Activated T-helper 1 cell treated with anti-CD3 and anti-CD28 coated beads, Interleukin-12 subunit alpha, Interleukin-12 subunit beta, Interleukin-2, Interleukin-4 antibody, amounts not matched to agents 30 ng/mL and 10 ng/mL and 1 ng/mL, durations not matched to agents 14 hours and 24 hours and 36 hours (primary cell): ENCODE measurements at places on chromosomes 16 and 17. TPM values are rescaled to one million over a fixed set of nuclear protein-coding genes. Genes with fewer than 3 reads are reported as not detected.

PLCD3 gene
- total RNA-seq, result 2.4 and 4.3 TPM in 2 replicates

AHSP gene
- not detected in 2 replicates for total RNA-seq

C16orf96 gene
- 0.17 TPM in 1 of 2 replicates, not detected in the other for total RNA-seq

C1QL1 gene
- 0.39 and 0.54 TPM in 2 replicates for total RNA-seq

KAT7 gene
- total RNA-seq, result 68.5 and 71.1 TPM in 2 replicates

DNA sequence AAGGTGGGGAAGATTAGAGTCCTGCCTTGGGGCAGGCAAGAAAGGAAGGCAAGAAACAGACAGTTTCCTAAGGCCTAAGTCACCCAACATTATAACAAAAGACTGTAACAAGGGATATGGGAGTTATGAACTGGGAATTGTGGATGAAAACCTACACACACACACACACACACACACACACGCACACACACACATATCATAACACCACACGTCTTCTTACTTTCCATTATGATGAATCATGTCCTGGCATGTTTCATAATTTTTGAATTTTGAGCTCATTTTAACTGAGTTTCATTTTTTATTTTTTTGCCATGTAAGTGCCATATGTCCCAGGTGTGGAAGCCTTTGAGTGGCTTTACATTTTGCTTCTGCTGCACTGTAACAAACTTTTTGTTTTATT is 29.9 kb downstream of the HS3ST2 start:
- DNase-seq, result no peak

DNA sequence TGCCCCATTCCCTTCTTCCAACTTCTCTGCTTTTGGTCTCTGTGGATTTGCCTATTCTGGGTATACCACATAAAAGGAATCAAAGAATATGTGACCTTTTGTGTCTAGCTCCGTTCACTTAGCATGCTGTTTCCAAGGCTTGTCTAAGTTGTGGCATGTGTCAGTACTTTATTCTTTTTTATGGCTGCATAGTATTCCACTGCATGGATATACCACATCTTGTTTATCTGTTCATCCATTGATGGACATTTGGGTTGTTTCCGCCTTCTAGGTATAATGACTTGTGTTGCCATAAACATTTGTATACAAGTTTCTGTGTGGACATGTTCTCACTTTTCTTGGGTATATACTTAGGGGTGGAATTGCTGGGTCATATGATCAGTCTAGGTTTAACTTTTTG is 432.6 kb downstream of the MAF start:
- no peak for DNase-seq

GRCh38 chr17:17139972-17140589 is 66.1 kb downstream of the PLD6 start:
- no peak for DNase-seq

DNA sequence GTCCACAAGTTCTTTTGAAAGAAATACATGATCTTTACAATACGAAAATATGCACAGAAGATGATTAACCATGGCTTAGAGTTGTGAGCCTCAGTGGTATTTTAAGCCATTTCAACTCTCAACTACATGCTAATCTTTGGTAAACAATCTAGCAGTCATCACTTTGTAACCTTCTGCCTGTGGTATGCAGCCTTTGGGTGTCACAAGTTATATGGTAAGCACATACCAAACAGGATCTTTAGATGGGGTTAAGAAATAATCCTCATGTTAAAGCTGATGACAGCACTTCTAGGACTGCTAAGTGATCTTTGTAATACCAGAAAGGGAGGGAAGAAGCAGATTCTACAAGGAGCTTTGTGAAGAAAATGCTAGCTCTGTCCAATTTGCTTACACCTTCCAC is 74.3 kb downstream of the CA4 start:
- DNase-seq, result no peak

GRCh38 chr16:57915267-57915666 is 55.7 kb downstream of the CNGB1 start:
- DNase-seq, result no peak

DNA sequence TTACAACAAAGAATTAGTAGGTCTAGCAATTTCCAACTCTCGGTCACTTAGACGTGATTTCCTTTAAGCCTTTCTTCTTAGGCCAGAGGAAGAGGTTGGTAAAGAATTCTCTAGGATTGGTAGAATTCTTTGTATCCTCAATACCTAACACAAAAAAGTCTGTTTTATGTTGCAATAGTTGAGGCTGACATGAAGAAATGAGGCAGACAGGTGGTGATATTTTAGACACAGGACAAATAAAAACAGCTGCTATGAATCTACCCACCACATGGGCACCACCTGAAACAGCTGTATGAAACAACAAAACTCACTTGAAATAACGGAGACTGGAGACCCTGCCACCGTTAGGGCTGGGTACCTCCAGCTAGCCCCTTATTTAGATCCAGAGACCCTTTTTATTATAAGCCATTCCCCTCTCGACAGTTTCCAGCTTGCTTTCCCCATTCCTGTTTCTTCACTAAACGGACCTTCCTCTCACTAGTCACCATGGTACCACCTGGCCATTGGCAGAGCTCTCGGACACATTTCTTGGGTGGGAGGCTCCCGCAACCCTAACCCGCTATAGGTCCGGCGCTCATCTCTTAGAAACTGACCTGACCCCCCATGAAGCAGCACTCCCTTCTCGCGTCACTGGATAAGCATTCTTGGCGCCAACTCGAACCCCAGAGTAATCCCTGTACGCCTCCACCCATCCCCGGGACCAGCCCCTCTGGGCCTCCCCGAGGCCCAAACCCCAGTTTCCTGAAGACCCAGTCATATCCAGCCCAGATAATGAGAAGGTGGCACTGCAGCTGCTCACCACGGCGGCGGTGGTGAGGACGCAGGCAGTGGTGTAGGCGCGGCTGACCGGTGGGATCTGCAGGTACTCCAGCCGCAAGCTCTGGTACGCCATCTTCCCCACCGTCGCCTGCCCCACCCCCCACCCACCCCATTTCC is at the start of gene DERL2:
Gene DERL2 (minus strand): TSS at position 909 of the 936 bp plus-strand sequence. CDS start 17 bp downstream, at position 892.
- DNase-seq, result no peak

DNA sequence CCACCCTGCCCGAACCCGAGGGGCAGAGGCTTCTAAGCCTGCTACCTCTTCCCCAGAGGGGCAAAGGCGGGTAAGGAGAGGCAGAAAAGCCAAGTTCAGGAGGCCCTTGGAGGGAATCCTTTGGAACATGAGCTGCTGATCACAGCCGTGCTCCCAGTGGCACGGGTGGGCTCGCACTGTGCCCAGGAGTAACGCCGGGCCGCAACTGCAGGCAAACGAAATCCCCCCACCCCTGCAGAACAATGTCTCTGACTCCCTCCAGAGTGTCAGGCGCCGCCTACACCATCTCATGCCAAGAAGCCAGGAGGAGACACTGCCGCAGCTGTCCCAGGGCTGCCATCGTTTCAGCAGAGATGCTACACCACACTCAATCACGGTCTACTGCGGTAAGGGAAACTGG is 8.9 kb downstream of the P4HB start:
- no peak for DNase-seq

DNA sequence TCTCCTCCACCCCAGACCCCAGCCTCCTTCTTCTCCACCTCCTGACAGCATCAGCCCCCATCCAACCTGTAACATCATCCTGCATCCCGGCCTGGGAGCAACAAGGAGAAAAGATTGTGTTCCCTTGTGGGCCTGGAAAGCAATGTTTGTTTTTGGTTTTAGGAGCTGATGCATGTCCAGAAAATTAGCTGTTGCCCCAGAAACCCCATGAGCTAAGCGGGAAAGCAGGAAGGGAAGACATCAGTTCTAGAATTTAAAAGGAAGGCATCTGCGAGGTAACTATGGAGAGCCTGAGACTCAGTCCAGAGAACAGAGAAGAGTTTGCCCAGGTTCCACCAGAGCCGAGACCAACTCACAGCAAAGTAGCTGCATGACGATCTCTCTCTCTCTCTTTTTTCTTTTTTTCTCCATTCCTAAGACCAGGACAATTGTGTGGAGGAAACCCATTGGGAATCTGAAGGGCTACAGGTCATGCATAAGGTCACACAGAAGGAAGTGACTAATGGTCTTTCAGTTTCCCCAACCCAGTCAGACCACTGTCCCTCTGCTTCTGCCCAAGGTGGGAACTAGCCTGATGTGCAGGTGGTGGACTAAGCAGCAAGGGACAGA is 124.4 kb downstream of the SLC39A11 start:
- DNase-seq, result no peak

- no peak for DNase-seq
Observed at GRCh38 chr17:66372182-66372581, 69.8 kb downstream of the PRKCA start.

- DNase-seq, result no peak
Observed at GRCh38 chr16:6345090-6345489, 987.6 kb upstream of the RBFOX1 start.

DNA sequence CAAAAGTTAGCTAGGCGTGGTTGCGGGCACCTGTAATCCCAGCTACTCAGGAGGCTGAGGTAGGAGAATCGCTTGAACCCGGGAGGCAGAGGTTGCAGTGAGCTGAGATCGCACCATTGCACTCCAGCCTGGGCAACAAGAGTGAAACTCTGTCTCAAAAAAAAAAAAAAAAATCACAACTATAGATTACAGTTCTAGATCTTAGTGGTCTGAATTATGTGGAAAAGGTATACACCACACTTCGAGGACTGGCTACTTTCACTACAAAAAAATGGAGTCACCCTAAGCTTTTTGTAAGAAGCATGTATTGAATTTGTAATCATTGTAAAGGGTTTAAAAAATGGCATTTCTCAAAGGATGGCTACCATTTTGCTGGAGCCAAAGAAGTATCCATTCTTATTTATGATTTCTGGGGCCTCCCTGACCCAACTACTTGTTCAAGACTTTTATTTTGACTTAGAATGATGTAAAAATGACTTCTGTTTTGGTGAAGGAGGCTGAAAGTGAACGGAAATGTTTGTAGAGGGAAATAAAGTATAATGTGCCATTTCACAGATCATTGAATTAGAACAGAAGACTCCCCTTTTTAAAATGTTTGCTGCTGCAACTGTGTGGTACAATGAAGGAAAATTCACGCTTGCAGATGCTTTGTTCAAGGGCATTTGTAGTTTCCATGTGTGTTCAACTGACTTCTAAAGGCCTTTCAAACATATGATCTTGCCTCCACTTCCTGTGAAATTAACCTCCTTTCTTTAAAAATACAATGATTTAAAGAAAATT is 37.1 kb upstream of the NOL11 start:
- no peak for DNase-seq

- DNase-seq, result no peak
Observed at GRCh38 chr16:70678898-70679670, 6.8 kb downstream of the MTSS2 start.

GRCh38 chr17:10019941-10020451 is 114.9 kb upstream of the RCVRN start:
- DNase-seq, result no peak

DNA sequence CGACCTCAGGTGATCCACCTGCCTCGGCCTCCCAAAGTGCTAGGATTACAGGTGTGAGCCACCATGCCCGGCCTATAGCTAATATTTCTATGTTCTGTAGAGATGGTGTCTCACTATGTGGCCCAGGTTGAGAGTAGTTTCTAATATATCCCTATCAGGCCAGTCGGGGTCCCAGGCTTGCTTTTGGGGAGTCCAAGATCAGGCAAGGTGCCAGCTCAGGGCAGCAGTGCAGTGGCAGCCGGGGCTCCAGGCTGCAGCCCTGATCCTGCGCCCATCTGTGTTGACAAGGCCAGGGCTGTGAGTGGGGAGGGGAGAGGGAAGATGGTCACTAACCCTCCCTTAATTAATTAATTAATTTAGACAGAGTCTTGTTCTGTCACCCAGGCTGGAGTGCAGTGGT is 77.6 kb upstream of the CDC42EP4 start:
- DNase-seq, result no peak

DNA sequence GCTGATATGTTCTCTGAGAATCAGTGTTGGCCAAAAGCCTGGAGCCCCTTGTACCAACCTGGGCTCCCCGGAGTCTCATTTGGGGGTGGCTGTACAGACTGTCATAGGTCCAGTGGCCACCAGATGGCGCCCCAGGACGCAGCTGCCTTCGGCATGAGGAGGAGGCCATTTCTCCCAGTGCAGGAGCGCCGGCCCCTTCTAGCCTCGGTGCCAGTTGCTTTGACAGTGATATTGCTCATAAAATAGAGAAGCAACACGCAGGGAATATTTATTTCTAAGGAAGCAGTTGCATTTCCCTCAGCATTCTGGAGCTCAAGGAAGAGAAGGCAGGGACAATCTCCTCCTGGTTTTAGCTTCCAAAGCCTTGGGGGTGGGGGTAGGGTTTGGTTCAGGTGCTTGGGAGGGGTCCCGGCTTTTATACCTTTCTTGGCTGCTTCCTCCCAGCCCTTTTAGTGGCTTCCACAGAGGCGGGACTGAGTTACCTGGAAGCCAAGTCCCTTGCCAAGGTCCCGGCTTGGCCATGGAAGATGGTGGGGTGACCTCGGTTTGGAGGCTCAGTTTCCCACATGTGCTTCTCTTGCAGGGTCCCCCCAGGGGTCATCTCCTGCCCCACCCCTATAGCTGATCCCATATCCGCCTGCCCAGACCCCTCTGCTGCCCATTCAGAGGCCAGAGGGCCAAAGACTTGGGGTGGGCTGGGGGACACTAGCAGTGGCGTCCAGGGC is 117.8 kb upstream of the CDC42EP4 start:
- DNase-seq, result peak; percentile 69

DNA sequence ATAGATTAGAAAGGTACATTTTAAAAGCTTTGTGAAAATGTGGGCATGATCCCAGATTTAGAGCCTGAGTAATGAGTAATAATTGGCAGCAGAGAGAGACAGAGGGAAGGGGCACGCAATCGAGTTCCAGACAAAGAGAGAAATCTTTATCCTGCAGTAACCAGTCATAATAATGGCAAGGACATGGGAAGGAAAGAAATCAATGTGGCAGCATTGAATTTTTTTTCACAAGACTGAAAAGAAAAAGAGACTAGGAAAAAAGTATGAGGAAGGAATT is 790.8 kb upstream of the SOX9 start:
- no peak for DNase-seq

- DNase-seq, result no peak
Observed at GRCh38 chr16:12829096-12829888, 25.6 kb upstream of the CPPED1 start.

- DNase-seq, result no peak
Observed at GRCh38 chr16:20799599-20799998, 6.7 kb downstream of the ERI2 start.

- no peak for DNase-seq
Observed at GRCh38 chr17:67427424-67427823, 50.3 kb downstream of the PITPNC1 start.

DNA sequence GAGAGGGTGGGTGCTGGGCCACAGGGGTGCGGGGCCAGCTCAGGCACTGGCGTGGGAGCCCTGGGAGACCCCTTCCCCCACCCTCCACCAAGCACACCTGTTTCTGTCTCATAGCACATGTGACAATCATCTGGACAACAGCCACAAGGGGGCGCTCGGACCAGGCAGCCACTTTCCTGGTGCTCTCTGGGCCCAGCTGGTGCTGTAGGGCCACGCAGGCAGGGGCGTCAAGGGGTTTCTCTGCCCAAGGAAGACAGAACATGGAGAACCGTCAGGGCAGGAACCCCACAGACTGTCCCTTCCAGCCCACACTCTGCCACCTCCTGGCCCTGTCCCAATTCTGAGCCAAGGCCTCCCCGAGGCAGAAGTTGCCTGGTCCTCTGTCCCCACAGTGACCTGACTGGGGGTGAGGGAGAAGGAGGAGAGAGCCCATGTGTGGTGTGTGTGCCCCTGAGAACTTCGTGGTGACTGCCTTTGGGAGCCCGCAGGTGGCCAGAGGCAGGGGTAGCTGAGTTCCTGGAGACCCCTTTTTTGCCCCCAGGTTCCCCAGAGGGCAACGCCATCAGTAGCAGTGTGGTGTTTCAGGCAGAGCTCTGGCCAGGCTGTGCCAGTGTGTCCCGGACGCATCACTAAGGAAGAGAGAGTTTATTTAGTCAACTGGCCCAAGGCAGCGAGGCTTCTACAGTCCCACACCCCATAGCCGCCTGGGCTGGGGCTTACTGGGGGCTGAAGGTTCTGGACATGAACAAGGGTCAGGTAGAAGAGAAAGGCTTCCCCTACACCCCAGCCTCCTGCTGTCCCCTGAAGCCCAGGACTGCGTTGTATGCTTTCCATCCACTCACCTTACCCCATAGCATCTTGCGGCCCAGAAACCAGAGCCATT is 3.1 kb upstream of the SETD6 start:
- peak; percentile 70 for DNase-seq
